ENCODE measurements at places on chromosomes 11 and 22. TPM values are rescaled to one million over a fixed set of nuclear protein-coding genes. Genes with fewer than 3 reads are reported as not detected.

Gene C11orf91
- not detected for total RNA-seq

Gene IGLL5
- 1.2 TPM for total RNA-seq

Gene TSPAN4
- 17.1 TPM for total RNA-seq

Gene OR5P2
- total RNA-seq: not detected

Gene UNC93B1
- 18.9 TPM for total RNA-seq

Gene NLRX1
- total RNA-seq: 13.1 TPM

Gene MFRP
- not detected for total RNA-seq

Gene PRODH
- total RNA-seq: 35.6 TPM

Gene CHRM4
- total RNA-seq: not detected

Gene OR8A1
- not detected for total RNA-seq

Gene PARVG
- total RNA-seq: 3.9 TPM

Gene GAB4
- total RNA-seq: not detected

Gene EMID1
- total RNA-seq: 1.3 TPM

Gene KDM4D
- total RNA-seq: 0.23 TPM

Gene JAM3
- 0.75 TPM for total RNA-seq

Gene HBD
- total RNA-seq: 2.1 TPM

Gene ENTHD1
- not detected for total RNA-seq

Gene MS4A12
- not detected for total RNA-seq

Gene SAA1
- total RNA-seq: 34,062 TPM

Gene TMEM191B
- total RNA-seq: 0.65 TPM

Gene FIBIN
- total RNA-seq: 0.91 TPM

Gene MMP7
- total RNA-seq: 1.5 TPM

Gene SMIM35
- 0.08 TPM for total RNA-seq

Data from left lobe of liver (tissue), 2 donors.